ENCODE measurements at places on chromosomes 12 and 14.

DNA sequence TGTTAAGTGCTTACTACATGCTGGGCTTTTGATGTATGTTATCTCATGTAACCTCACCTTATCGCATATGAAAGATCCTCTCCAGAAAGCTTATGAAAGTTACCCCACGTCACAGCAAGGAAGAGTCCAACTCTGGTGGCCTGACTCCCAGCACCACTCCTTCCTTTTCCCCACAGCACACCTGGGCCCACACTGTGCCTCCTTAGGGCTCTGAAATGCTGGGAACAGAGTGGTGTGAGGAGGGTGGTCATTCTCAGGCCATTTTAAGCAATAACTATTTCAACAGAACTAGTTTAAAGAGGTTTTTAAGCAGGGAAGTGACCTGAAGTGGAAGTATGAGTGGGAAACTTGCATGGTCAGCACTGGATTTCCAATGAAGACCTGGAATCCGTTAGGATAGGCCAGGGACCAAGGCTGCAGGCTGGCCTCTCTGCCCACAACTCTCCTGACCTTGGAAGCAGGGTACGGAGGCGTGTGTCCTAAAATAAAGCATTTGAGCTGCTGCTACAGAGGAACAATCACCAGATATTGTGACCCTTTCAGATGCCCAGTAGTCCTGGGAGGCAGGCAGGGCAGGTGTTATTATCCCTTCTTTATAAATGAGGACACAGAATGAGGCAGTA is 67.2 kb upstream of the TMEM263 start:
- no peak for DNase-seq

- DNase-seq: no peak
These were observed 2.7 kb downstream of the SSH1 start for GRCh38 chr12:108854451-108855283.

DNA sequence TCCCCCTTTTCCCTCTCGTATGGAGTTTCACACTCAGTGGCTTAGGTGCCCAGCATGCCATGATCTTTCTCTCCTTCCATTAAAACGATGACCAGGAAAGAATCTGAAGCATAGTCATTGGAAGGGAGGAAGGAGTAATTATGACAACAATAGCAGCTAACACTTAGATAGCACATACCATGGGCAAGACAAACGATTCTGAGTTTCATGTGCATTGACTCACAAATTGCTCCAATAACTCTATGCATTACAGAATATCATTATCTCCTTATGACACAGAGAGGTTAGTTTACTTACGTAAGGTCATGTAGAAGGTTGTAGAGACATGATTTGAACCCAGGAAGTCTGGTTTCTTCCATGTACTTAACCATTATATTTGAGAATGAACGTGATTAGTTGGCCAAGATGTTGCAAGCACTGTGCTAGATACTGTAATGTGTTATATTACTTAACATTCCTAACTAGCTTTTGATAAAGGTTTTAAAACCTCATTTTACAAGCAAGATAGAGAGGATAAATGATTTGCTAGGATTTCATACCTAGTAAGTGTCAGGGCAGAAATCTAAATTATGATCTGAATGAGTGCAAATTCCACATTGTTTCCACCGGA is 162.4 kb downstream of the CAND1 start:
- DNase-seq: no peak

- DNase-seq: no peak
These were observed 236.1 kb upstream of the DDHD1 start for GRCh38 chr14:53389202-53389601.

GRCh38 chr14:78608998-78609787 is 439.0 kb downstream of the NRXN3 start:
- DNase-seq: no peak

All from HEK293T (cell line).